Activated naive CD4-positive, alpha-beta T cell (primary cell): ENCODE measurements at places on chromosomes 2 and 18.
A peak's percentile ranks its signal among the peaks of the same experiment; 100 is the strongest.

DNA sequence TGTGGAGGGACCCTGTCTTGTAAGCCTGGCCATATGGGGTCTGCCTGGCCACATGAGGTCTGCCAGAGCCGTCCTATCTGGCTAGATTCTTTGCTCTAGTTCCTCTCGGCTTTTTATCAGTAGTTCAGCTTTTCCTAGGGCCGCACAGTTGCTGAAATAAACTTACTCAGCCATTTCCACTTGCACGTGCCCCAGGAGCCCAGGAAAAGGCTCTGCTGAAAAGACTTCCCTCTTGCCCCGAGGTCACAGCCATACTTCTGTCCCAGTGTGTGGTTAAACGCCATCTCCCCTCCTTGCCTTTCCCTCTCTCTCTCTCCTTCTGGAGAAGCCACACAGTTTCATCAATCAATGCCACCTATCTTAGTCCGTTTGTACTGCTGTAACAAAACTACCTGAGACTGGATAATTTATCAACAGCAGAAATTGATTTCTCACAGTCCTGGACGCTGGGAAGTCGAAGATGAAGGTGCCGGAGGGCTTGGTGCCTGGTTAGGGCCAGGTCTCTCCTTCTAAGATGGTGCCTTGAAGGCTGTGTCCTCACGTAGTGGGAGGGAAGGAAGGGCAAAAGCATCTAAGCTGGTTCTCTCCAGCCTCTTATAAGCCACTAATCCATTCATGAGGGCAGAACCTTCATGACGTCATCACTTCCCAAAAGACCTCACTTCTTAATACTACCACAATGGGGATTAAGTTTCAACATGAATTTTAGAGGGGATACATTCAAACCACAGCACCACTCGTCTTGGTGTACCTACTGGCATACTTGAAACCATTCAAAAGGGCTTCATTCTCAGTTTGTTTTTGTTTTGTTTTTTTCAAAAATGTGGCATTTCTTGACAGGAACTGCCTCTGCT, 11.2 kb upstream of the GALM start:
- DNase-seq = no peak

DNA sequence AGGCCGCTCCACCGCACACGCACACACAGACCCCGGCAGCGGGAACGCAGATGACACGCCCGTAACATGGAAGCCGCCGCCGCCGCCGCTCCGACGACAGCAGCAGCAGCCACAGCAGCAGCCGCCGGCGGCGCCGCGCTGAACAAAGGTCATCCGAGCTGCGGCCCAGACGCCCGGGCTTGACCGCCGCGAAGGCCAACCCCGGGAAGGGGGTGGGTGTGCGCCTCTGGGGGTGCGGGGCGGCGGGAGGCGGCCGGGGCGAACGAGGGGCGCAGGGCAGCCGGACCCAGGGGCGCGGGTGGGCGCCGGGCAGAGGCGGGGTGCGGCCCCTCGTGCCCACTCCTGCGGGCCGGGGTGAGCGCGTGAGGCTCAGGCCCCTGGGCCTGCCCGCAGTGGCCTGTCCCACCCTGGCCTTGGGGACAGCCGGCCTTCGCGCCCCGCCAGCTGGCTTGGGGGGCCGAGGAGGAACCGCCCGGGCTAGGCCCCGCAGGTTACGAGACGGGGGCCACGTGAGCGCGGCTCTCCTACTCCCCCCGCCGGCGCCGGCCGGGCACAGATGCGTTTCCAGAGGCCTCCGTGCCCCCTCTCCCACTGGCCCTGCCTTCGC, 1.0 kb upstream of the ZNF532 start:
- DNase-seq = peak; percentile 9

GRCh38 chr2:193549661-193550060, 1354.9 kb upstream of the TMEFF2 start:
- DNase-seq = no peak

GRCh38 chr2:55084641-55085040, 34.4 kb upstream of the RTN4 start:
- DNase-seq = no peak

- DNase-seq = no peak
These were observed 811.8 kb upstream of the ACVR2A start for GRCh38 chr2:147033044-147033443.

DNA sequence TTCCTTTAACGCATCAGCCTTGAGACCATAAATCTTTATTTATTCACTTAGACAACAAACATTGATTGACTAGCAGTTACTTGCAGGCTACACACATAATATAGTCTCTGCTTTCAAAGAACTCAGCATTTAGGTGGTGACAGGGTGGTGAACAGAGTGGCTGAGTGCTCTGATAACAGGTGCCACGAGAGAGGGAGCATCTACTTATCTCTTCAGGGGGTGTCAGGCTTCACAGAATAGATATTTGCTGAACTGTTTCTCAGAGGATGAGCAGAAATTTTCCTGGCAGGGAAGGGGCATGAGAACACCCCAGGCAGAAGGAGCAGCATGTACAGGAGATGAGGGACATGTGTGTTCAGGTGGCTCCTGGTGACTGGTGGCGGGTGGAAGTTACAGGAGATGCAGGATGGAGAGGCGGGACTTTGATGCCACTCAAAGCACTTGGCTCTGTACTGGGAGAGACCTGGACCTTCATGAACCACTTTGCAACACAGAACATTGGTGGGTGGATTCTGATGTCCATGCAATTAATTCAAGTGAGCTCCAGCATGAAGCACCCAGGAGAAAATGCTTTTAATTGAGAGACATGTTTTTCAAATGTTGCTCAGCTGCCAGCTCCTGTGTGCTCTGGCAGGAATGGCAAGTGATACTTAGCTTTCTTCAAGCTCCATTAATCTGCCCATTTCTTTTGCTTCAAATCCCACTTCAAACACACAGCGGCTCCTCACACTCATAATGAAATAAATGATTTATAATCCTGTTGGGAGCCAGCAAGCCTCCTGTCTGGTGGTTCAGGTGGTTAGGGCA, 248.9 kb downstream of the MYCN start:
- DNase-seq = no peak

- no peak for DNase-seq
These were observed 11.5 kb upstream of the KYNU start for GRCh38 chr2:142865924-142866323.

- DNase-seq = no peak
These were observed 272.5 kb downstream of the ZNF407 start for GRCh38 chr18:74869904-74870863.

GRCh38 chr2:239774142-239774462, 251.0 kb downstream of the NDUFA10 start:
- DNase-seq = no peak

DNA sequence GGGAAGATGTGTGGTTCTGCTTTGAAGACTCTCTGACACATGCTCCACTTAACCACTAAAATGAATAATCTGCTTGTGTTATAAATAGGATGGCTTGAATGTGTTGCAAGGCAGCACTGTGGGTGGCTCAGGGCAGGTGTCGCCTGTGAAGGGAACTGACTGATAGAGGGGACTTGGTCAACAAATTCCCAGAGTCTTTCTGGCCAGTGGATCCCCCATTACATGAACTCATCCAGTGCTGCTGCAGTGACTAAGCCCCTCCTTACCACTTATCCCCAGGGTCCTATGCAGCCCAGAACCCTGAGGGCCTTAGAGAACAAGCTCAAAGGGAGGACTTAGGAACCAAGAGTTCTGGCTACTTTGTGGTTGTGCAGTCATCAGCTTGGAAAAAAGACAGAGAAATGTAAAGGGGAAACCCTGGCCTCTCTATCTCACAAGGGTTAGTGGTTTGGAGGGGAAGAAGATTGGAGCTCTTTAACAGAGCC, 226.2 kb upstream of the TNP1 start:
- DNase-seq = no peak

DNA sequence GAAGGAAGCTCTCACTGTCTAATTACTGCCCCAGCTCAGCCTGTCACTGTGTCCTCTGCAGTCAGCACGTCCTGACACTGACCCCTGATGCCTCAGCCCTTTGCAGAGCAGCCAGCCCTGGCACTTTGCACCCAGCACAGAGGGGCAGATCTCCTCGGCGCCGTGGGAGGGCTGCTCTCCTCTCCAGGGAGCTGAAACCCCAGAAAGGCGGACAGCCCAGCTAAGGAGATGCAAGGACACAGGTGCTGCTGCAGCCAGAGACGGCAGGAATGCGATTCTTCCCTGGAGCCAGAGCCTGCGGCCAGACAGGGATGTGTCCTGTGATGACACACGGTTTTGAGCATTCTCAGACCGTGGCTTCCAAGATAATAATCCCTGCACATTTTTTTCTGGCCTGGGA, 34.5 kb upstream of the SIX3 start:
- no peak for DNase-seq

GRCh38 chr2:86416146-86416545, 25.0 kb upstream of the KDM3A start:
- DNase-seq = no peak

- no peak for DNase-seq
These were observed 34.8 kb upstream of the MGAT5 start for GRCh38 chr2:134218930-134219658.

GRCh38 chr2:158729451-158729850, 65.7 kb upstream of the DAPL1 start:
- no peak for DNase-seq

GRCh38 chr2:45567974-45568789, 42.9 kb downstream of the SRBD1 start:
- no peak for DNase-seq

DNA sequence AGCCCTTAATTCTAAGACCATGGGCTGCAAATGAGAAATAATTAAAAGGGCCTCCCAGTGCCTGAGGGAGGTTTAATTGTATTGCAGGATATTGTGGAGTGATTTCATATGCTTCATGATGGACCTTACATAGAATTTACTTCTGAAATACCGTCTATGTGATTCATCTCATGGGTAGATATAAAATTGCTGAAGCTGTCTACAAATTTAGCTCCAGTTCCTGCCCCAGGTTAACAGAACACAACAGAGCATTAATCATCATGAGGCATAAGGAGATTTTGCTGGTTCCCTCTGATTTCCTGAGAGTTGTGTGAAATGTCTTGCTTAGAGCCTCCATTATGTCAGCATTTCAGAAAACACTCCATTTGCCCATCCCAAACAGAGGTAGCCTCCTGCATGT, 770 bp downstream of the UPP2 start:
- no peak for DNase-seq

- no peak for DNase-seq
These were observed 59.7 kb downstream of the WDSUB1 start for GRCh38 chr2:159226608-159227385.
